Astrocyte of the hippocampus (primary cell): ENCODE measurements at places on chromosomes 4 and X.

DNA sequence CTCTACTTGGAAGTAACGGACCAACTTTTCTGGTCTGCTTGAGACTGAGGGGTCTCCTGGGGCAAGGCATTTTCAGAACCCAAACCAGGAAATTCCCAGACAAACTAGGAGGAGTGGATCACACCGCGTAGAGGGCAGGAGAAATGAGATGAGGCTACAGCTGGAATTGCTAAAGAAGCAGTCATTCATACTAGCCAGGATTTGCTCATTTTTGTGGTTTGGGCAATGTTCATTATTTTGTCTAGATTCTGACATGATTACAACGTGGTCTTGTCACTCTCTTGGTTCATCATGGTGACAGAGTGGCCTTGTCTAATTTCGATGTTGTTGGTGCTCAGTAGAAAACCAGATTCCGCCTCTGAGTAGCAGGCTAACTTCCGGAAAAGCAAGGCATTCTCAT, 63.2 kb downstream of the BANK1 start:
- peak; percentile 53 for DNase-seq

DNA sequence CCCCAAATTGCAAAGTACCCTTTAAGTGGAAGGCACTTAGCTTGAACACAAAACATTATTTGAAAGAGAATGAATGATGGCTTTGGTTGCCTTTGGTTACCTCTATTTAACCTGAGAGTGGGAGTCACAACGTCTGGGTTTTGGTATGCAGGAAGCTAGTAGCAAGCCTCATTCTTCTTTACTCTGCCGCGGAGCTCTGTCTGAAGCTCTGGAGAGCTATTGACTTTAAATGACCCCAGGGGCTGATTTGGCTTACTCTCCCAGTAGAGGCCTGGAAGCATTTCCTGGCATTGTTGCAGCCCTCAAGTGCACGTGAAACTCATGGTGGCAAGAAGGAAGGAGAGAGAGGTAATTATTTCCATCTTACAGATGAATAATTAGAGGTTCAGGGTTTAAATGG, 81.8 kb upstream of the MAGEA4 start:
- DNase-seq: peak; percentile 41

- no peak for DNase-seq
These were observed 550.9 kb downstream of the GLUD2 start for GRCh38 chrX:121598356-121598755.

- DNase-seq: no peak
These were observed 586.9 kb upstream of the NR3C2 start for GRCh38 chr4:149029056-149029651.
